ENCODE measurements at places on chromosomes 12 and 14.

- no peak for DNase-seq
These were observed 202.5 kb downstream of the VRK1 start for GRCh38 chr14:96999654-97000155.

DNA sequence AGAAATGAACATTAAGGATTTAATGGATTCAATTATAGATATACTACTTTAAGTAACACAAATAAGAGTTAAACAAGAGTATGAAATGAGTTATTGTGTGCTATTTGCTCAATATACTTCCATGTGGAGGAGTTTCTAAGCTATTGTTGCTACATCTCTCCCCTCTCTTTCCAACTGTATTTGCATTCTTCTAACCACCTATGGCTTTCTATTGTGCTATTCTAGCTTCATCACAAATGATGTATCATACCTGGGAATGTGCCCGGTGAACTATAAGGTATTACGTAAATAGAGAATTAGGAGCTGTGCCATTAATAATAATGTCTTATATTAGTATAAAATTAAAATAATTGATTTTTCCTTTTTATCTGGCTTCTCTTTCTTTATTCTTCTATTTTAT lies 87.1 kb upstream of the PLEKHG7 start:
- DNase-seq, result no peak

GRCh38 chr14:30225176-30225575 lies 297.5 kb upstream of the PRKD1 start:
- no peak for DNase-seq

DNA sequence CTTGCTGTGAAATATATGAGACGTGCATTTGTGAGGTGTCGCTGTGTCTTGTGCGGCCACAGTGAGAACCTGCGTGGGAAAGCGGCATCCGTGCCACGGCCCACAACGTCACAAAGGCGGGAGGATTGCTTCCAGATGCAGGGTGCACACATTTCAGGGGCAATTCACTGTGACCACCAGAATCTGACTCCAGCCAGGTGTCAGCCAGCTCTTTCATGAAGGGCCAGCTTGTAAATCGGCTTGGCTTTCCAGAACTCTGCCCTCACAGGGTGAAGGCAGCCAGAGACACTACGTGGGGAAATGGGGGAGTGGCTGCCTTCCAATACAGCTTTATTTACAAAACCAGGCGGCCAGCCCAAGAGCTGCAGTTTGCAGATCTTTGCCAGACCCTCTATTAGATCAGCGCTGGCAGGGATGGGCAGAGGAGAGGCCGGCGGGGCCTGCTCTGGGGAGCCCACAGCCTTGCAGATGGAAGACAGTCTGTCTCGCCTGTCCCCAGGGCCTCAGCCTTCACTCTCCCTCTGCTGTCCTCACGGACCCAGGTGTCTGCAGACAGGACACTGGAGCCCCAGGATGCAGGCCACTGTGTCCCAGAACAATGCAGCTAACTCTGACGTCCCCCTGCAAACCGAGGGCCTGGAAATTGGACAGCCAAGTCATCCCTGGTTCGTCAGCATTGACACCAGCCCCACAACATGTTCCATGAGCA lies 53.5 kb downstream of the ADGRD1 start:
- no peak for DNase-seq

DNA sequence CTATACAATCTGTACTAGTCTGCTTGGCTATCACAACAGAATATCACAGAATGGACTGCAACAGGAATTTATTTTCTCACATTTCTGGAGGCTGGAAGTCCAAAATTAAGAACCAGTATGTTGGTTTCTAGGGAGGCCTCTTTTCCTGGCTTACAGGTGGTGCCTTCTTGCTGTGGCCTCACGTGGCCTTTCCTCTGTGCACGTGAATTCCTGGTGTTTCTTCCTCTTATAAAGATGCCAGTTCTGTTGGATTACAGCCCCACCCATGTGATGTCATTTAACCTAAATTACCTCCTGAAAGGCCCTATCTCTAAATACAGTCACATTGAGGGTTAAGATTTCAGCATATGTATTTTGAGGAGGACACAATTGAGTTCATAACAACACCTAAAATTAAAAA lies 32.1 kb upstream of the C2CD5 start:
- DNase-seq, result no peak

GRCh38 chr12:69083689-69084088 lies 150.7 kb upstream of the CPM start:
- no peak for DNase-seq

DNA sequence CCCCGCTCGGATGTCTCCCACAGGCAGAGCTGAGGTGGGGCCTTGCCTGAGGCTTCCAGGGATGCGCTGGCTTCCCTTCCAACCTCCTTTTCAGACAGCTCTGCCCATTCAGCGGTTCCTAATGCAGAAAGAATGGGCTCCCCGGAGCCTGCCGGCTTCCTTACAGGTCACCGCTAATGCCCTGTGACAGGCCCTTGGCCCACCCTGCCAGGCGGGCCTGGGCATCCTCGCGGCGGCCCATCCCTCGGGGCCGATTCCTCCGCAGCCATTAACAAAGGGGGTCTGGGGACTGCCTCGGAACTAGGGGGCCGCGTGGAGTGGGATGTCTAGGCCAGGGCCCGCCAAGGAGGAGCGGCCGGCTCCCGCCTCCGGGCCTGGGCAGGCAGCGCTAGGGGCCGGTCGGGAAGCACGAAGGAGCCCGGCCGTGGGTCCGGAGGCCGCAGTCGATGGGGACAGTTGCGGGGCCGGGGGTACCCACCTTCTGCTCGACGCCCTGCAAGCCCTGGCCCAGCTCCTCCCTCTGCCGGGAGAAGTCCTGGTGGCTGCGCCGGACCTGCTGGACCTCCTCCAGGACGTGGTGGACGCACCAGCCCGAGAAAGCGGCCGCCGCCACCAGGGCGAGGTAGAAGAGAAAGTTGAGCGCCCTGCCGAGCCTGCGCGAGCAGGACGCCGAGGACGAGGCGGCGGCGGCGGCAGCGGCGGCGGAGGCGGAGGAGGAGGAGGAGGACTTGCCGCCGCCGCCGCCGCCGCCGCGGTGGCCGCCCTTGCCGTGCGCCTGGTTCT lies 738 bp downstream of the CKAP4 start:
- DNase-seq, result no peak

GRCh38 chr12:32690927-32691326 lies 11.8 kb downstream of the DNM1L start:
- no peak for DNase-seq

DNA sequence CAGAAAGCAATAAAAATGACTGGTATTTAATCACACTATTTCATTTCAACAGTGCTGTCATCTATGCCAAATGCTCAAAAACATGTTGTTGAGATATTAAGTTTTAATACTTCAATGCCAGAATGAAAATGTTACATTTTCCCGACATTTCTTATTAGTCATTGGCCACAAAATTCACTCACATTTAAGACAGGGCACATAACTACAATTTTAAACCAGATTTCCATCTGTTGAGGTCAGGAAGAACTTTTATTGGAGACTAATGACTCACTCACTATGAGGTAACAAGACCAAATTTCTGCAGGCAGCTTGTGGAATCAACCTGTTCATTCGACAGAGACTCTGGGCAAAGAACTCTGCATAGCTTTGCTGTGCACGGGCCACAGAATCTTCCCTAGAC lies 36.8 kb downstream of the PPTC7 start:
- DNase-seq, result no peak

DNA sequence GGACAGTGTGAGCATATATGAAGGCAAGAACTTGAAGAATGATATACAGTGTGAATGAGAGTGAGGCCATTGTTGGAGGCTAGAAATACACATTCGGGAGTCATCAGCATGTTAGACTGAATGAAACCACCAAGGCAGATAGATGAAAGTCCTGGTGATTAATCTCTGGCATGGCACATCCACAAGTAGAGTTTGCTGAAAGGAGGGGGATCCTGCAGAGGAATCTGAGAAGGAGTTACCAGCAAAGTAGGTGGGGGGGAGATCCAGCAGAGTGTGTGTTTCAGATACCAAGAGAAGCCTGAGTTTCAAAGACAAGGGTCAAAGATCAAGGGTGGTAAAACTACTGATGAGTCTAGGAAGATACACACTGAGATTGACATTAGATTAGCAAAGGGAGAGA lies 426.7 kb upstream of the DCN start:
- no peak for DNase-seq

- DNase-seq, result no peak
These were observed 11.1 kb upstream of the DPF3 start for GRCh38 chr14:72904840-72905561.

DNA sequence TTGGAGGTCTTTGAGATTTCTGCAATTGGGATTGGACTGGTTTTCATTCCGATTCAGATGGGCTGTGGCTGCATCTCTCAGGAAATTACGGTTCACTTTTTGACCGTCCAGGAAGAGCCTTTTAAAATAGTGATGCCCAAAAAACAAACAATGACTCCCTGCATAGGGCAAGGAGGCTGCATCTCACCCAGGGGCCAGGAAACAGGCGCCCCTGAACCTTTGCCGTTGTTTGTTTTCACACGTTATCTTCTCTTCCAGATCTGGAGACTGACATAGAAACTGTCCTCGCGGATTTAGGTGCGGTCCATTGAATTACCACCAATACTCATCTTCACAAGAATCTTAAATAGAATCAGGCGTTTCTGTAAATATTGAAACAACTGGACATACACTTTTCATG lies 66.0 kb downstream of the FLRT2 start:
- DNase-seq, result no peak

DNA sequence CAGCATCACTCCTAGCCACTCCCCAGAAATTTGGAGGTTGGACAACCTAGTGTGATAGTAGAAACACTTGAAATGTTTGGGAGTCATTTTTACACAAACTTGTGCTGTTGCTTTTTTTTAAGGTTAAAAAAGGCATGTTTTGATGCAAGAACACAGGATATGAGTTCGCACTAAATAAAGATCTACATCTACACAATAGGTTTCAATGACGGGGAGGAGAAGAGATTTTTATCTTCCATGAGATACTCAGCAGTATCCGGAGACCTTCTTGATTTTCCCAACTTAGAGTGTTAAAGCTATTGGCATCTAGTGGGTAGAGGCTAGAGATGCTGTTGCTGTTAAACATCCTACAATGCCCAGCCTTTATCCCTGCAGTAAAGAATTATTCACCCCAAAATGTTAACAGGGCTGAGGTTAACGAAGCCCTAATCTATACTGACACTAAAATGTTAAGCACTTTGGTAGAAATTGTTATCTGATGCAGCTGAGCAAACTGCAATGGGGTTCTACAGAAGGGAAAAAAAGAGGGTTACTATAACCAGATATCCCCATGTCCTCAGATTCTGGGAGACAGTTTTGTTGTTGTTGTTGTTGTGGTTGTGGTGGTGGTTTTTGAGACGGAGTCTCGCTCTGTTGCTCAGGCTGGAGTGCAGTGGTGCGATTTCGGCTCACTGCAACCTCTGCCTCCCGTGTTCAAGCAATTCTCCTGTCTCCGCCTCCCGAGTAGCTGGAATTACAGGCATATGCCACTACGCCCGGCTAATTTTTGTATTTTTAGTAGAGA lies 14.0 kb upstream of the PCNX1 start:
- DNase-seq, result no peak

- no peak for DNase-seq
These were observed 59.6 kb downstream of the ANAPC7 start for GRCh38 chr12:110343736-110344555.

DNA sequence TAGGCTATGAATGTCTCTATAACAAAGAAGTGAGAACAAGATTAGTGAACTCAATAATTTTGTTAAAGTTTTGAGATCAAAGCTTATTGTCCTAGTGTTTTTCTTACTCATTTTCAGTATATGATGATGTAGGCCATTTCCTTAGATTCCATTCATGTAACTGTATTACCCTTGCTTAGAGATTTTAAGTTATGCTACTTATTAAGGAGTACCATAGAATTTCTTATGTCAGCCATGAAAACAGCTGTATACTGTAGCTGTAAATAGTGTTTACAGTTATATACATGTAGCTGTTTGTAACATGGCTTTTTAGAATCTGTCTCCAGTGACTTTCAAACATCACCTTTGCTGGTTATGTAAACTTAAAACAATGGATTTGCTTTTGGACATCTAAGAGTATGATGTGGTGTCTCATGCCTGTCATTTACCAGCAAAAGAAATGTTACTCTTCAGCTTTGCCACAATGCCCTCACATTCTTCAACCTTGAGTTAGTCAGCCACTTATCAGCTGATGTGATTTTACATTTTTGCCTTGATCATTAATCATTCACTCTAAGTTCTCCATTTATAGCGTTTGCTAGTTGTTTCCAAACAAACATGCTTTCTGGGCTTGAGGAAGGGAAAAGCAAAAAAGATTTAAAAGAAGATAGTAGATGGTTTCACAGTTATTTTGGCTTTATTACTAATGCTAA lies 55.5 kb downstream of the SLC16A7 start:
- DNase-seq, result no peak

GRCh38 chr12:107243341-107243740 lies 150.0 kb upstream of the CRY1 start:
- no peak for DNase-seq

DNA sequence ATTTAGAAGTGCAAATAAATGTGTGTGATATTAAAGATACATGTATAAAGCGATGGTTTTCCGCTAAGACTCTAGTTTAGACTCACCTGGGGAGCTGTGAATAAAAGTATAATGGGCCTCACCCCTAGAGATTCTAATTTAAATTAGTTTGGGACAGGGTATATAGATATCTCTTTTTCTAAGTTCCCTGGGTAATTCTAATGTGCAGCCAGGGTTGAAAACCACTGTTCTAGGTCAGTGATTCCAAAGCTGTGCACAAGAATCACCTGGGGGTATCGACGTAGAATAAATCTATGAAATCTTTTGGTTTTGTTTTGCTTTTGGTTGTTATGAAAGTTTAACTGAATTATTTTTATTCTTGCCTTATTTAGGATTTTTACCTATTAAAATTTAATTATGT lies 302.1 kb downstream of the KCNH5 start:
- no peak for DNase-seq

DNA sequence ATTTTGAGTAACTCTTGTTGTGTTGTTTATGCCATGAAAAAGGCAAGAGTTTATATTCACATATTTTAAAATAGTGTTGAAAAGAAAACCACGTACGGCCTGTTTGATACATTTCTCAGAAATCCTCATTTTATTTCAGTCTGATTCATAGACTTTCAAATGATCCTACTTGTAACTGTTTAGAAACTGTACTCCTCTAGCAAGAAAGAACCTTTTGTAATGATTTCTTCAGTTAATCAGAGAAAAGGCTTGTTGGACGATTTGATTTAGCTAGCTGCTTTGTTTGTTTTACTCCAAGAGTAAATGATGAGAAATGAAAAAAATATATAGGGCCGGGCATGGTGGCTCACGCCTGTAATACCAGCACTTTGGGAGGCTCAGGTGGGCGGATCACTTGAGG lies 17.2 kb downstream of the FBXO34 start:
- no peak for DNase-seq

- no peak for DNase-seq
These were observed 66.5 kb upstream of the MON2 start for GRCh38 chr12:62400135-62400534.

DNA sequence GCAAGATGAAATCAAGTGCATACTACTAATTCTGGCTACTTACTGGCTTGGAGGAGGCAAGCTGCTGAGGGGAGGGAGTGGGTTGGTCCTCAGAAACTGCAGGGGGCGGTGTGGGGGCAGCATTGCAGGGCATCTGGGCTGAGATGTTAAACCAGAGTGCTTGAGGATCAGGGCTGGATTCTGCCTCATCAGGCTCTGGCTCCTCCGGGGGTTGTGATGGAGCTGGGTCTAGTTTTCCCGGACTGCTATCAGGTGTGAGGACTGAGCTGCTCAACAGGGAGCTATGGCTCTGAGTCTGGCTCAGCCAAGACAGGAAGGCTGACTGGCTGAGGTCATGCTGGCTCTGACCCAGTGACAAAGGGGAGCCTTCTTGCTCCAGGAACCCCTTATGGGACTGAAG lies 28.6 kb downstream of the BAZ2A start:
- no peak for DNase-seq

Measured in NT2/D1 (cell line).